Fibroblast of the conjunctiva (primary cell): ENCODE measurements at places on chromosomes 5 and 9.

GRCh38 chr9:13450723-13451122 is 171.2 kb upstream of the MPDZ start:
- DNase-seq: no peak

- DNase-seq: peak; percentile 33
Measured at GRCh38 chr9:106718936-106719335, 144.0 kb upstream of the ZNF462 start.

GRCh38 chr5:3424946-3425345 is 170.7 kb upstream of the IRX1 start:
- DNase-seq: no peak

DNA sequence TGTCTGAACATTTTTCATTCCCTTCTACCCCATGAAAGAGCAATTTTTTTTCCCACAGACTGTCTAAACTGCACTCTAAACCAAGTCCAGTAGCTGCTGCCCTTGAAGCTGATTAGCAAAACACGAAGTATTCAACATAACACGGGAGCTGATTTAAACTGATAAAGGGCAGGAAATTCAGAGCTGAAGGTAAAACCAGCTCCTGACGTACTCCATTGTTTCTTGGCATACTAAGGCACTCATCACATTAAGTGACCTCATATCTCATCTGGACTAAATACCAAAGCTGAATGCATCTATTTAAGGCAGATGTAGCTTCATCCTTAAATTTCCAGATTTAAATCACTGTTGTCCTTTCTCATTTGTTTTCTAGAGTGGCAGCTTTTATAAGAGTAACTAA is 12.0 kb downstream of the GDF9 start:
- DNase-seq: no peak

DNA sequence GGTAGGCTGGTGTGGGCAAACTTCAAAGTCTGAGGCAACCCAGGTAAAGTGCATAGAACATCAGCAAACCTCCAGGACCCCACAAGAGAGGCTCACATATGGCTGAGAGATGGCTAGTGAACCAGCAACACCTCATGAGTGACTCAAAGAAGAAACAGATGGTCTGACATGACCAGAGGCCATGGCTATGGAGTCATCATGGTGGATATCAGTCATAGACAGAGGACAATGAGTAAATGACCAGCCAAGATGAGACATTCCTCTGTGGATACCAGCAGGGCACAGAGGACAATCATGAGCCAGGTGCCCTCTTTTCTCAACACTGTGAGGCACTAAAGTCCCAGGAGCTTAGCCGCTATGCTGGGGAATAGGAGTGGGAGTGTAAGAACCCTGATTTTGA is 180.8 kb downstream of the RASEF start:
- no peak for DNase-seq

GRCh38 chr5:69492391-69492922 is at the start of gene OCLN:
Gene OCLN, plus strand, starts transcription at chr5:69492790. Its CDS starts 11,455 bp downstream, at chr5:69504245.
- no peak for DNase-seq

GRCh38 chr9:89838621-89839020 is 233.8 kb downstream of the GADD45G start:
- no peak for DNase-seq

DNA sequence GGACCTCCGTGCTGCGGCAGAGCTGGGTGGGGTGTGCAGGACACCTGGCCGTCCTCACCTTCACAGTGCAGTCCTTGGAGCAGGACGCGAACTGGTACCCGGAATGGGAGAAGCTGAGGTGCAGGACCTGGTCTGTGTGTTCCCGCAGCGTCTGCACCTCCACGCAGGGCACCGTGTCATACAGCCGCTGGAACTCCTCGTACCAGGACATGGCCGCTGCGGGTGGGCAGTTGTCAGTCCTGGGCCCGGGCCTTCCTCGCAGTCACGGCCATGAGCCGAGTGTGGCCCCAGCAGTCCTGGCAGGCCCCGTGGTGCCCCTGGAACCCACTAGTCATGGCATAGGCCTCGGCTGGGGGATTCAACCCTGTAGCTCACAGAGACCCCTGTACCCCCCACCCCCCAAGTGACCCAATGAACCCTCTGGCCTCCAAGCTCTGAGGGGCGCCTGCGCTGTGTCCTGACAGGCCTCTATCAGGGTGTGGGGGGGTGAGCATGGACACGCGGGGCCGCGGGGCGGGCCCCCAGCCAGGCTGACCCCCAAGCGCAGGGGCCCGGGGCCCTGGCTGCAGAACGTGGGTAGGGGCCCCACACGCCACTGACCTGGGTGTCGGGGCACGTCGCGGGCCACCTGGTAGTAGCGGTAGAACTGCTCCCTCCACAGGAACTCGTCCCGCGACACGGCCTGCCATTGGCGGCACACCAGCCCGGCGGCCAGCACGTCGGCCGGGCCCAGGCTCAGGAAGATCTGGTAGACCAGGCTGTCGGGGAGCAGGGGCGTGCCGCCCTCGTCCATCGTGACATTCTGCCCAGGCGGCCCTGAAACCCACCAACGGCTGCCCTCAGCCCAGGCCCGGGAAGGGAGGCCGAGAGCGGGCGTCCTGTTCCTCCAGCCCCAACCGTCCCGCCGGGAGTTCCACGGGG is 987 bp downstream of the FBXW5 start:
- DNase-seq: no peak

DNA sequence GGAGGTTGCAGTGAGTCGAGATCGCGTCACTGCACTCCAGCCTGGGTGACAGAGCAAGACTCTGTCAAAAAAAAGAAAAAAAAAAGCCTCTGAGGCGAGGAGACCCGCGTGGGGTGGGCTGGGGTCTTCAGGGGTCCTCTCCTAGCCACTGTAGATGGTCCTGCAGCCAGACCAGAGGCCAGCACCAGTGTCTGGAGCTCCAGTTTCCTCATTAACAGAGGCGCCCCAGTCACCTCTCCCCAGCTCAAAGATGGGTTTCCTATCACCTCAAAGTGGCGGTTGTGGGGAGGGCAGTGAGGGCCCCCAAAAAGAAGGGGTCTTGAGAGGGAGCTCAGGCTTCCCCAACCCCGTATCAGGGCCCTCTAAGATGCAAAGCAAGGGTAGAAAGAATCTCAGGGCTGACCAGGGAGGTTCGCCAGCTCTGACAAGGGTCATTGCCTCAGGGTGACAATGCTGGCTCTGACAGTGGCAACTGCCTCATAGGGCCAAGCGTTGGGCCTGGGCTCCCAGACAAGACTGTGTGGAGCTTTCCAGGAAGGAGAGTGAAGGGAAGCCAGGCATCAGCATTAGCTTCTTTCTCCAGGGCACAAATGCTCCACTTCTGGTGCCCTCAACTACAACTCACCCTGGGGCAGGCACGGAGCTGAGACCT is 15.0 kb downstream of the STK10 start:
- DNase-seq: no peak

- peak; percentile 68 for DNase-seq
Measured at GRCh38 chr9:134365791-134366222, 39.6 kb downstream of the RXRA start.

GRCh38 chr5:16884595-16884994 is 51.5 kb downstream of the MYO10 start:
- DNase-seq: no peak

DNA sequence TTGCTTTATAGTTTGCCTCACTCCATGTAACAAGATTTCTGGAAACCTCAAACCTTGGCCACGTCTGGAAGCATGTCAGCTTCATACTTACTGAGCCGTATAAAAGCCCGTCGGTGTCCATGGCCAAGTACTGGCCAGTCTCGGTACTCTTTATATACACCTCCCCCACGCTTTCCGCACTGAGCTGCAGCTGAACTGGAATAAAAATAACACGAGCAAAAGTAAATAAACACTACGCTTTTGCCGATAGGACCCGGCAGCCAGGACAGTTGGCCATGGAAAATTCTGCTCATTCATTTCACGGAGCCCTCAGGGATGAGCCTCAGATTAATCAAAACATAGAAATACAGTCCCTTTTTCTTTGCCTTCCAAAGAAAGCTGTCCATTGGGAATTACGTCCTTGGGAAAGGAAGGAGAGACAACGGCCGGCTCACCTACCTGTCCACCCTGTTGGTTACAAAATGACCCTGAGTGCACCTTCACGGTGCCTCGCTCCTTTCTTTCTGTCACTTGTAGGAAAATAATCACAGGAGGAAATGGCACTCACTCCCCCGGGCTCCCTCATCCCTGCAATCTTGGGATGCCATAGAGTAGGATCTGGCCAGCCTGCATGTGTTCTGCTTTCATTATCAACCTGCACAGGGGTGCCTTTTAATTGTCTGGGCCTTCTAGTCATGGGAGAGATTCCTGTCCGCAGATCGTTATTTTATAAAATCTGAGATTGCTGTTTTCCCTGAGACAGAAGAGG is 85.1 kb downstream of the FGF1 start:
- peak; percentile 55 for DNase-seq

GRCh38 chr5:32536246-32536645 is 49.1 kb upstream of the SUB1 start:
- no peak for DNase-seq

- DNase-seq: no peak
Measured at GRCh38 chr9:94802251-94802650, 75.8 kb downstream of the AOPEP start.

- DNase-seq: no peak
Measured at GRCh38 chr9:98132806-98133631, 14.0 kb upstream of the TRIM14 start.

- DNase-seq: no peak
Measured at GRCh38 chr9:78252616-78253015, 16.7 kb downstream of the CEP78 start.

DNA sequence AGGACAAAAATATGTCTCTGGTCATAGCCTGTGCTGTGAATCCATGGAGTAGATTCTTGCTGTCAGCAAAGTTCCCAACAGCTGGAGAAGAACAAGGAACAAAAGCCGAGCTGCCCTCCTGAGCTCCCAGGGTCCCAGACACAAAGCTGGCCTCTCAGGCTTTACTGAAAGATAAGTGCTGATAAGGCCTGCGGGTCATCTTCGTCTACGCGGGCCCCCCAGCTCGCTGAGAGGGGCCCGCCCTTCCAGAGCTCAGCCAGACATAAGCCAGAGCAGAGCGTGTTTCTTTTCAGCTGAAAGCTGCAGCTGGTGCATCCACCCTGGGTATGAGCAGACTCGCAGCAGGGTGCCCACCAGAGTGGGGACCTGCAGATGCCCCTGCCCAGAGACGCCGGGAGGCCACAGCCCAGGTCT is 84.7 kb downstream of the HSD17B3 start:
- DNase-seq: no peak

DNA sequence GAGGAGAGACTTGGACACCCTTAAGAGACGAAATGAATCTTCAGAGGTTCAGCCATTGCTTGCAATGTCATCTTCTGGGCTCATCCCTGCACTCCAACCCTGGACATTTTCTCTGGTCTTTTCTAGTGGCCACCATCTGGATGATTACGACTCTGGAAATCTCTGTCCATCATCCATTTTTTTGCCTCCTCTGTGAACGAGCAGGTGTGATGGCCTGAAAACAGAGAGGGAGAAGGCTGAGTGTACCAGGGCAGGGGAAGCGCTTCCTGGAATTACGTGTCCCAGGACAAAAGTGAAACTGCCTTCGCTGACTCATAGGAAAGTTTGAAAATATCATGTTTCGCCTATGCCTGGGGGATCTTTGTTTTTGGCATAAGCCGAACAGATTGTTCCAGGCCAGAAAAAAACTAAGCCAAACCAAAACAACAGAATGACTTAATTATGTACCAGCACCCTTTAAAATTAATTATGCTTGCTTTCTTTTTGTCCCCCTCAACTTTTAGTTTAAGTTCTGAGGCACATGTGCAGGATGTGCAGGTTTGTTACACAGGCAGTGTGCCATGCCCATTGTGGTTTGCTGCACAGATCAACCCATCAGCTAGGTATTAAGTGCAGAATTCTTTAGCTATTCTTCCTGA is 31.9 kb downstream of the ANKRD33B start:
- DNase-seq: peak; percentile 83

DNA sequence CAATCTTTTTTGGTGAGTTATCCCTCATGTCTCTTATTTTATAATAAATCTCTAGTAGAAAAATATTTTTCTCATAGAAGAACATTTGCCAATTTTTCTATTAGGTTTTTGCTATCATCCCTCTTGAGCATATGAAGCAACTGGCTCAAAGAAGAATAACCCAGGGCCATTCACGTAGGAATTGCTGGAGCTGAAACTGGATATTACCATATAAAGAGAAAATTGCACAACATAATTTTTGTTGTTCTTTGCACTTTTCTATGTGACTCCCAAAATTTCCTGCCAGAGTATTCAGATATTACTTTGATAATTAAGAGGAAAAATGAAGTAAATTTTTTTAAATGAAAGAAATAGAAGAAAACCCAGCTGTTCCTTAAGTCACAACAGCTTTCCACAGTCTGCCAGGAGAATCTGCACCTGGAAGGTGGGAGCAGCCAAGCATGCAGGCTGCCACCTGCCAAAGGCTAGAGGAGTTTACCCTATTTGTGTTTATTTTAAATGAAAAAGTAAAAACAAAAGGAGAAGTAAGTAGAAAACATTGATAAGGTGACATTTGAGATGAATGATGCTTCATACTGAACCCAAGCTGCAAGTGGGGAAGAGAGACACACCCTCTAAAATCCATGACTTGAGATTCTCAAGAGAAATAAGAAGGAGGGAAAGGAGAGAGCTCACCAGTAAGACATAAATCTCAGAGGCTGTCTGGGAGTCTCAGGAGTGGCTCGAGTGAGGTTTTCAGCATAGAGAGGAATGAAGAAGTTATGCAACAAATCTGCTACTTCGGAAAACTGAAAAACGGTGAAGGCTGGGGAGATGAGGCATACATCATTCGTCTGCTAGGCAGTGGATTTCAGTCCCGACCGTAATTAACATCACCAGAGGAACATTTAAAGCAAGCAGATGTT is 31.5 kb upstream of the FREM1 start:
- DNase-seq: no peak

- DNase-seq: peak; percentile 8
Measured at GRCh38 chr5:130549884-130550561, 615.0 kb downstream of the HINT1 start.

DNA sequence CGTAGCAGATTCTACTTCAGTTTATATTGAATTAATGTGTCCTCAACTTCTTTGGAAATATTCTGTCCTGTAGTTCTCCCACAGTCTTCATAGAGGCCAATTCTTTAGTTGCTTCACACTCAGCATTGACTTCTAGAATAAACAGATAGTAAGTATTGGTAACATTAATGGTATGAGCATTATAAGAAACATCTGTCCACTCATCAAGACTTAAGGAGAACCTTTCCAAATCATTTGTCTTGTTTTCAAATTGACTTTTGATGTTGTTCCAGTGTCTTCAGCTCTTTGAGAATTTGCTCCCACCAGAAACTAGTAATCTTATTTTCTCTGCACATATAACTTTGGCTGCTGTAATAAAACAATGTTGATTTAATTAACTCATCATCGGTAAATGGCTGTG is 18.3 kb downstream of the RANBP17 start:
- no peak for DNase-seq

- no peak for DNase-seq
Measured at GRCh38 chr9:132986640-132987620, 8.4 kb downstream of the GFI1B start.

- no peak for DNase-seq
Measured at GRCh38 chr9:106976772-106977171, 113.8 kb downstream of the ZNF462 start.

- no peak for DNase-seq
Measured at GRCh38 chr9:13962006-13962405, 351.9 kb downstream of the NFIB start.

GRCh38 chr9:94656200-94656599 is 16.9 kb upstream of the FBP1 start:
- DNase-seq: no peak

- DNase-seq: no peak
Measured at GRCh38 chr9:81801190-81801589, 111.8 kb upstream of the TLE1 start.

GRCh38 chr5:111143910-111144309 is 51.8 kb downstream of the WDR36 start:
- DNase-seq: peak; percentile 94

- DNase-seq: no peak
Measured at GRCh38 chr5:163377982-163378381, 59.4 kb upstream of the CCNG1 start.
